SW 1271 (cell line): ENCODE measurements at places on chromosomes 2 and 18.

DNA sequence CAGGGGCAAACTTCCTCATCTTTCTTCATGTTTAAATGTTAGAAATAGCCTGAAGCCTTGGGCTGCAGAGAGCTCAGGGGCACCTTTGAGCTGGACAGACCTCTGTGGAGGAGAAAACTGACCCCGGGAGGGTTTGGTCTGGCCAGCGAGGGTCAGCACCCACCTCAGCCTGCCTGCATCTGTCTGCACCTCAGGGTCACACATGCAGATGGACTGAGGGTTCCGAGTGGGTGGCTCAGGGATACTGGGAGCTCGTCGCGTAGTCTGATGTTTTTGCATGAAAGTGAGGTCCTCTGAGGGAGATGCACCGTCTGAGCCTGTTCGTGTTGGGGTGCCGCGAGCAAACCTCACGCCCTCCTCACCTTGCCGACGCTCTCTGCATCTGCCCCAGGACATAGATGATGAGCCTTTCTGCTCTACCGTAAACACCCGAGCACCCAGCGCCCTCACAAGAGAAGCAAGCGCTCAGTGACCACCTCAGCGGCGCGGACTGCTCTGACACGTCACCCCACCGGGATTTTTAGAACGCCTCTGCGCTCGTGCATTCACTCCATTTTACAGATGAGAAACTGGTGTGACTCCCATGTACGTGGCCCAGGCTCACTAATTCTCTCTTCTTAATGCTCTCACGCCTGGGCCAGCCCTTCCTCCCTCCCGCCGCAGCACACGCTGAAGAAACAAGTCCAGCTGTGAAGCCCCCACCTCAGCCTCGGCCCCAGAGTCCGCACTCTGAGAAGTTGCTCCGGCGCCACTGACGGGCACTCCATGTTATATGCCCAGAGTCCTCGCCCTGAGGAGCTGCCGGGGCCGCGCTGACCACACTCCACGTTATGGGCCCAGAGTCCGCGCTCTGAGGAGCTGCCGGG, 9.5 kb downstream of the KCNG2 start:
- no peak for DNase-seq

GRCh38 chr2:113720167-113720566, 36.3 kb downstream of the SLC35F5 start:
- DNase-seq: peak; percentile 11

DNA sequence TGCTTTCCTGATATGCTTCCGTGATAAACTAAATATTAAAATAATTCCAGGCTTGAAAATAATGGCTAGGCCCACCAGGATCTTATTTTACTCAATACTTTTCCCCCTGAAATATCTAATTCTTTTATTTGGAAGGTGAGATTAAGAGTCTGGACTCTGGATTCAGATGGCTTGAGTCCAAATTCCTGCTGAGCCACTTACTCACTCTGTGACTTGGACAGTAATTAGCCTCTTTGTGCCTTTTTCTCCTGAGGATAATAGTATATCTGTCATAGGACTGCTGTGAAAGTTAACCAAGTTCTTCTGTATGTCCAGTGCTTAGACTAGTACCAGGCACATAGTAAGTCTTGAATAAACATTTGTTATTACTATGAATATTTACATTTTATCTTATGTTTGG, 127.3 kb upstream of the ERBB4 start:
- no peak for DNase-seq

DNA sequence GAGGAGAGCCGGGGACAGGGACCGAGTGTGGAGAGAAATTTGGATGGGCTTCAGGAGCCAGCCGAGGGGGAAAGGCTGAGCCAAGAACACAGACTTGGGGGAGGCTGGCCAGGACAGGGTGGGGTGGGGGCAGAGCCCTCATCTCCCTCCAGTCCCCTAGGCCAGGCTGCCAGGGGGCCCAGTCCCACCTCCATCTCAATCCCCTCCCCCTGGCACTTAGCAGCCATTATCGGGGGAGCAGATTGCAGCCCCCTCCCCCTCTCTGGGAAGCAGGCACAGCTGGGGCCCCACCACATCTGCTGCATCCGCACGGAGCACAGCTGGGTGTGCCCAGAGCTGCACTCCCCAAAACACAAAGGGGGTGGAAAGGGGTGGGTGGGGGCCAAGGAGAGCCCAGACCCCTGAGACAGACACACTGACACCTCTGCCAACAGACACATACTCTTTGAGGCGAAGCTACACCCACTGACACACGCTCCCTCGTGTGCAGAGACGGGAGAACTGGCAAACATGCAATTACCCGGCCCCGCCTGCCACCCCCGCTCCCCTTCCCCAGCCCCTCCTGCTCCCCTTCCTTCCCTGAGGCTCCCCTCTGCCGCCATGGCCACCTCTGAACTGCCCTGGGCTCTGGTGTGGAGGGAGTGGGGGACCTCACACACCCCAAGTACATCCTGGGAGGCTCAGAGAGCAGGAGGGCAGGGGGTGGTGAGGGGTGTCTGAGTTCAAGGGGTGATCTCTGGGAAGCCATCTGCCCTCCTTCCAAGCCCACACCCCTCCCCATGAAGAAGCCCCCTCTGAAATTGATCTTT, 5.1 kb upstream of the ASIC4 start:
- no peak for DNase-seq
